Stimulated activated CD8-positive, alpha-beta memory T cell treated with anti-CD3 and anti-CD28 coated beads, Interleukin-4, amount 100 ng/mL, for 1 hour (primary cell): ENCODE measurements at places on chromosomes 12 and 14.

DNA sequence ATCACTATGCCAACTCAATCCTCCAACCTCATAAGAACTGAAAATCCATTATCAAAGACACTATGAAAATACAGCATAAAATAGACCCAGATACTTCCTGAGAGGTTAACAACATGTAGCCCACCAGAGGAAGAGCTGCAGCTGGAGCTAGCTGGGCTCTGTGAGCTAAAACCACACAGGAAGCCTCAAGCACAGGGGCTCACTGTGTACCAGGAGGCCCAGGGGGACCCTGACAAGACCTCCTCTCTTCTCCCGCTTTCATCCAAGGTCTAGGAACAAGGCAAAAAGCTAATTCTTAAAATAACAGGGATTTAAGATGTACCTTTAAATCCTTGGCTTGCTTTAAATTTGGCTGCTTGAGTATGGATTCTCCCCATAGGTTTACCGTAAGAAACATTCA lies 53.6 kb downstream of the EIF2S3B start:
- no peak for DNase-seq

DNA sequence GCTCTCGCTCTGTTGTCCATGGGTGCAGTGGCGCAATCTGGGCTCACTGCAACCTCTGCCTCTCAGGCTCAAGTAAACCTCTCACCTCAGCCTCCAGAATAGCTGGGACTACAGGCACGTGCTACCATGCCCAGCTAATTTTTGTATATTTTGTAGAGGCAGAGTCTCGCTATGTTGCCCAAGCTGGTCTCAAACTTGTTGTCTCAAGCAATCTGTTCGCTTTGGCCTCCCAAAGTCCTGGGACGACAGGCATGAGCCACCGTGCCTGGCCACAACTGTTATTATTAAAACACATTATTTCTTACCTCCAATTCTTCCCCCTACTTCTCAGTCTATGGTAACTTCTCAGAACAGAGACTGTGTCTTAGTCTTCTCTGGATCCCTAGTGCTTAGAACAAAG lies 143.3 kb downstream of the DICER1 start:
- DNase-seq, result no peak

- DNase-seq, result no peak
Observed at GRCh38 chr14:105023791-105024480, 3.1 kb upstream of the CDCA4 start.

DNA sequence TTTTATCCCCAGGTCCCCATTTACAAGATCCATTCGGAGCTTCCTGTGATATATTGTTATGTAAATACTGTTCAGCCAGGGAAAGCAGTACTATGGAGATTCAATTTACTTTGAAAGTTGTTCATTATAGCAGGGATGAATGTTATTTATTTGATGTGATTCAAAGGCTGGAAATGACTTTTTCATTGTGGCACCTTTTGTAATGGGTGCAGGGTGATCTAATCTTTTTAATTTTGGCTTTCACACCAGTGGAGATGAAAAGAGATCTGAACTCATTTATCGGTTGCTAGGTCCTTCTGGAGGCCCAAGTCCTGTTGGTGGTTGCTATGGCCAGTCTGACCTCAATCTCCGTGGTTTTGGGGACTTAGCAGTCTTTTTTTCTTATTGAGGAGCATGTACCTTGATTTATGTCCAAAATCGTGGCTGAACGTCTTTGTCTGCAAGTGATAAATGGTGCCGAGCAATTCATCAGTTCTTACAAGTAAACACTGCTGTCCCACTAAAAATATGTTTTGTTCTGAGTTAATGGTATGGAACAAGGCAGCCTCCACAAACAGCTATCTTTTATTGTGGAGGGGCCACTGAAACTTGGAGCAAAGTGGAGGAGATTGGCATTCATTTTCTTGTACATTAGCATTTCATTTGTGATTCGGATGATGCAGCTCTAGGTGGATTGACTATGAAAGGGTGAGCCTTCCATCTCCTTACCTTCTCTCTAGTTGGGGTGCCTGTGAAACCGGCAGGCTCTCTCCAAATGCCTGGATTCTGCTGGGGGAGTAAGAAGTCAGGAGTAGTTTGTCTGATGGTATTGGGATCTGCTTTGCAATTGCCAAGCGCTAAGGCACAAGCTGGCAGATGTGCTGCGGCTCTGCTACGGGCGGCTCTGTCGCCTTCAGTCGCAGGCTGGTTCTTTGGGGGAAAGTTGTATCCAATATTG lies 2.0 kb downstream of the RMST start:
- no peak for DNase-seq

DNA sequence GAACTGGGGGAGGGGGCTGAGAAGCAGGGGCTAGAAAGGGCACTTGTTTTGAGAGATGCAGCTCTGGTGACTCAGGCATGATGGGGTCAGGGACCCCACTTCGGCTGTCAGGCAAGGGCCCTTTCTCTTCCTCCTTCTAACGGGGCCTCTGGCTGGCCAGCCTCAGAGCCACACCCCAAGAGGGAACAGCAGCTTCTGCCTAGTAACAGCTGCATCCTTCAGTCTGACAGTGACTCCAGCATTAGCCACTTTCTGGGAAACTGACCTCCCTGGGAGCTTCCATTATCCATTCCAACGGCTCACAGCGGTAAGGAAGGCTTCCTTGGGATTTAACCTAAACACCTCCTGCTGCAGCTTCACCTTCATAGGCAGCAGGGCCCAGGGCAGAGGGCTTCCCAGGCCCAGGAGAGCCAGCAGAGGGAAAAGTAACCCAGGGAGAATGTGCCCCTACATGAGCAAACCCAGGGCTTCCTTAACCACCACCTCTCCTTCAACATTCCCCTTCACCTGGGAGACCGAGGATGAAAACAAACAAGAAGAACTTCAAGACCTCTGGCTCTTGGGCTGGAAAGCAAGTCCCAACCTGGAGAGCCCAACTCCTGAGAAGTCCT lies 2.7 kb downstream of the NCKAP5L start:
- no peak for DNase-seq

DNA sequence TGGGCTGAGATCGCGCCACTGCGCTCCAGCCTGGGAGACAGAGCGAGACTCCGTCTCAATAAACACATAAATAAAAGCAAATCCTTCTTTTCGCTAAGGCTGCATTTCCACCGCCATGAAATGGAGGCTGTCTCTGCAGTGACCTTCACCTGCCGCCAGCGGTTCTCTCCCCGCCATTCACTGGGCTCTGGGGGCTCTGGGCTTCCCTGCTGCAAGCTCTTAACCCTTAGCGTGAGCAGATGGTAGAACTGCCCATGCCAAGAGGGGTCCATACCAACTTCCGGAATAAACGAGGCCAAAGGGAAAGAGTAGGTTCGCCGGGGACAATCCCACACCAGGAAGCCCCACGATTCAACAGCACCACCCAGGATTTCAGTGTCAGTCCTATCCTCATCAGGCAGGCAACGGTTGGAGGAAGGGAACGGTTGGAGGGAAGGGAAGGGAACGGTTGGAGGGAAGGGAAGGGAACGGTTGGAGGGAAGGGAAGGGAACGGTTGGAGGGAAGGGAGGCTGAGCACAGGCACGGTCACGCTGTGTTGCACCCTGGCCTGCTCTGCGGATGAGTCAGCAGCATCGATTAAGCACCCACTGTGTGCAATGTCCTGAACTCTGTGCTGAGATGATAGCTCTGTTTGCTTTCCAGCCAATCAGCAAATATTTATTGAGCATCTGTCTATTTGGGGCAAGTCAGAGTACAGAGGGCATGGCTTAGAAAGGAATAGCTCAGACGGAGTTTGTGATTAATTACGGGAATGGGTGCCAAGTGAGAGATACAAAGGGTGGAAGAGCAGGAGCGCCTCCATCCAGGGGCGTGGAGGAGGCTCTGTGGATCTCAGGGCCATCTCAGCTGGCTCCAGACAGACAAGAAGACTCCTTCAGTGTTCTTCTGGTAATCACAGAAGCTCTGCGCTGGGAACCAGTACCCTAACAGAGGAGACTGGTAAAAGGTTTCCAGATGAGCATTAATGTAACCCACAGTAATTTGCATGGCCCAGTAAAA lies 77.9 kb downstream of the NINJ2 start:
- no peak for DNase-seq

DNA sequence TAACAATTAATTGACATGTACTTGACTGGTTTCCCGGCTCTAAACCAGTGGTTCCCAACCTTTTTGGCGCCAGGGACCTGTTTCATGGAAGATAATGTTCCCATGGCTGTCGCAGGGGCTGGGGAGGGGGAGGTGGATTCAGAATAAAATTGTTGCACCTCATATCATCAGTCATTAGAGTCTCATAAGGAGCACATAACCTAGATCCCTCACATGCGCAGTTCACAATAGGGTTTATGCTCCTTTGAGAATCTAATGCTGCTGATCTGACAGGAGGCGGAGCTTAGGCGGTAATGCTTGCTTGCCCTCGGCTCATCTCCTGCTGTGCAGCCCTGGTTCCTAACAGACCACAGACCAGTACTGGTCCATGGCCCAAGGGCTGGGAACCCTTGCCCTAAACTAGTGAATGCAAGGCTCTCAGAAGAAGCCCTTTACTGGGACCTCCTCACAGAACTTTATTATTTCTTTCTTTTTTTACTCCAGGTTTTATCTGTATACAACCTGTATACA lies 86.4 kb upstream of the SINHCAF start:
- DNase-seq, result no peak

DNA sequence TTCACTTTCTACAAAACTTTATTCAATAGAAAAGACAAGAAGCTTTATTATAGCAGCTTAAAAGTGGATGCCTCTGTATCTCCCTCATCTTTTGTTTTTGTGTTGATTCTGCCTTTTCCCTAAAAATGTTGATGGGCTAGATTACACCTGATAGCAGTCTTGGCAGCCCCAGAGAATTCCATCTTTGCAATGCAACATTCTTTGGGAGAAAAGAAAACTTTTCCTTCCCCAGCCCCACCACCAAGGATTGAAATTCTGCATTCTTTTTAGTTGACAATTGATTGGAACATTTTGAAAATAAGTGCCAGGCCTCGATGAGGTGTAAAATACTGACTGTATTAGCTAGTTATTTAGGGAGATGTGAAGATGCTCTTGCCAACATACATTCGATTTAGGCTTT lies 306.8 kb upstream of the G2E3 start:
- no peak for DNase-seq

DNA sequence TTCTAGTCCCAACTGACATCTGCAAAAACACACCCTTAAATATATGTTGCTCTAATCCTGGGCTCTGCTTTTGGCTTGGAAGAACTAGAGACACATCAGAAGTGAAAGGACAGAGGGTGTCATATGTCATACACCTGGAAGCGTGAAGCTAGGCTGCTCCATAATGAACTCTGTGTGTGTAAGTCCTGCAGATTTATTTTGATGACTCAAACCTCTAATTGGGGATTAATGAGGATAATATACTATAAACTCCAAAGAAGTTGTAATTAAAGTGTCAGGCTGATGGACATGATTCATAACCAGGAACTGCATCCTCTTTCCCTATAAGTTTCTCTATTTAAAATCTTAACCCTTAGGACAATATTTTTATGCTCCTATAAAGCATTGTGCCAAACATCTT lies 4.4 kb upstream of the KCNK10 start:
- no peak for DNase-seq

GRCh38 chr12:56839915-56840325 lies 76.8 kb downstream of the HSD17B6 start:
- no peak for DNase-seq

GRCh38 chr12:101957252-101957959 lies 80.0 kb downstream of the DRAM1 start:
- no peak for DNase-seq

DNA sequence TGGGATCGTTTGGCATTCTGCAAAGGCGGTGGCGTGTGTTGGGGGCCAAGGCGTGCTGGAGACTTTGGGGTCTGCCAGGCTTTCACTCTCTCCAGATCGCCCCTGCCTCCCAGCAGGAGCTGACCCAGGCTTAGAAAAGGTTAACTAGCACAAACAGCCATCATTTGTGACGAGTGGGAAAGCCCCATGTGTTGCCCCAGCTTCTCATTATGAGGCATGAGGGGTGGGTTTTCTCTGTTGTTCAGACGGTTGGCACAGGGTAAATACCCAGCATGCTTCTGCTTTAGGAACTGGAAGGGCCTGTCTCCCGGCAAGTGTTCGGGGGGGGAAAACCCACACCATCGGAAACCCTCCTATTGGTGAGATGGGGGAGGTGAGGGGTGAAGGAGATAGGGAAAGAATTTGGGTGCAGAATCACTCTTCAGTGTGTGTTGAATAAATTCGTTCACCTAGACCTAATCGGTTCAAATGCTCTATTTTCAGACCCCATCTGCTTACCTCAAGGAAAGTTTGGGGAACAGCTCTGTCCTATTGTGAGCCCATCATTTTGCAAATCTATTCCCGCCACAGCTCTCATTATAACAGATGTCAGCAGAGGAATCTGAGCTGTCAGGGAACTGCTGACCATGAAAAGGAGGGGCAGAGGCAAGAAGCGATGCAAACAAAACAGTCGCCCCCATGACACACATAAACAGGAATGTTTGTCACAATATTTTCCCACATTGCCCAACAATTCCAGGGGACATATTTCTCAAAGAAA lies 34.7 kb upstream of the C12orf42 start:
- no peak for DNase-seq

DNA sequence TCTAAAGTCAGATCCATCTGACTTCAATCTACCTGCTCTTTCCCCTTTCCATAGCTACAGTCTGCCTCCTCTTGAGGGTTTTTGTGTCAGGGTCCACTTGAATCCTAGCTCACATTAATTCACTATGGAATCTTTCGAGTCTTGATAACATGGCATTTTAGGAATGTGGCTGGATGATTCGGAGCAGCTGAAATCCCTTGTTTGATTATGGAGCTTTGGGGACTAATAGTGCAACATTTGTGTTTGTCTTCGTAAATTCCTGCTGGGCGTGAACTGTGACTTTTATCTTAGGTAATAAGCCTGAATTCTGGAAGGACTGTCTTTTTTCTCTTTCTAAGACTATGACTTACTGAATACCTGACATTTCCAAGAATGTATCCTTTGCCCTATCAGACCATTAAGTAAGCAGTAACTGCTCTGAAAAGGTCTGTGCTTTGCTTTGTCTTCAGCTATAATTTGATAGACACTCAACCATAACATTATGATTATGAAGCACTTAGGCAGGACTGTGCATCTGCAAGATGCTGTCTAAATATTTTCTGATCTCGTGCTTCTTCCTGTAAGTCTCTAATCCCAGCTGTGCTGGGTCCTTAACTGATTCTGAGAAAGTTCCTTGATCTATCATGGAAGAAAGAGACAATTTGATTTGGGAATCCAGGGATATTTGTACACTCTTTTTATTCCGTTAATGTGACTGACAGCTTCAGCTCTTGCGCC lies 19.0 kb upstream of the PELI2 start:
- no peak for DNase-seq

GRCh38 chr14:22752422-22752821 lies 14.1 kb upstream of the OXA1L start:
- DNase-seq, result no peak

DNA sequence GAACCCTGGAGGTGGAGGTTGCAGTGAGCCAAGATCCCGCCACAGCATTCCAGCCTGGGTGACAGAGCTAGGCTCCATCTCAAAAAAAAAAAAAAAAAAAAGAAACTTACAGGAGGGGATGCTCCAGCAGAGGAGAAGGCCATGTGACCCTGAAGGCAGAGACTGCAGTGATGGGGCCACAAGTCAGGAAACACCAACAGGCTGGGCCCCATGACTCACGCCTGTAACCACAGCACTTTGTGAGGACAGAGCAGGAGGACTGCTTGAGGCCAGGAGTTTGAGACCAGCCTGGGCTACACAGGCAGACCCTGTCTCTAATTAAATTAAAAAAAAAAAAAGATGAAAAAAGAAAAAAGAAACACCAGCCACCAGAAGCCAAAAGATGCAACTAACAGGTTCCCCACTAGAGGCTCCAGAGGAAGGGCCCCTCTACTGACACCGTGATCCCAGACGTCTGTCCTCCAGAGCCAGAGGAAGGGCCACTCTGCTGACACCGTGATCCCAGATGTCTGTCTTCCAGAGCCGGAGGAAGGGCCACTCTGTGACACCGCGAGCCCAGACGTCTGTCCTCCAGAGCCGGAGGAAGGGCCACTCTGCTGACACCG lies 9.1 kb upstream of the GLT1D1 start:
- DNase-seq, result no peak
